ENCODE measurements at places on chromosomes 16 and 17. TPM values are rescaled to one million over a fixed set of nuclear protein-coding genes. Genes with fewer than 3 reads are reported as not detected.

GRCh38 chr17:40464392-40464855 lies 21.2 kb downstream of the IGFBP4 start:
- no peak for DNase-seq

The PRPSAP1 gene
- 30.8 TPM for total RNA-seq

GRCh38 chr16:81513204-81514040 lies 68.8 kb downstream of the CMIP start:
- peak; percentile 88 for DNase-seq

The AIPL1 gene
- total RNA-seq = not detected

The ABAT gene
- total RNA-seq = 8.0 TPM

The BCAR1 gene
- total RNA-seq = 124 TPM

- peak; percentile 58 for DNase-seq
Measured at GRCh38 chr17:79838522-79839274, 542 bp downstream of the CBX4 start.

- DNase-seq = no peak
Measured at GRCh38 chr16:48942996-48943395, 333.0 kb upstream of the N4BP1 start.

GRCh38 chr17:17426184-17426583 lies 50.6 kb upstream of the MED9 start:
- no peak for DNase-seq

DNA sequence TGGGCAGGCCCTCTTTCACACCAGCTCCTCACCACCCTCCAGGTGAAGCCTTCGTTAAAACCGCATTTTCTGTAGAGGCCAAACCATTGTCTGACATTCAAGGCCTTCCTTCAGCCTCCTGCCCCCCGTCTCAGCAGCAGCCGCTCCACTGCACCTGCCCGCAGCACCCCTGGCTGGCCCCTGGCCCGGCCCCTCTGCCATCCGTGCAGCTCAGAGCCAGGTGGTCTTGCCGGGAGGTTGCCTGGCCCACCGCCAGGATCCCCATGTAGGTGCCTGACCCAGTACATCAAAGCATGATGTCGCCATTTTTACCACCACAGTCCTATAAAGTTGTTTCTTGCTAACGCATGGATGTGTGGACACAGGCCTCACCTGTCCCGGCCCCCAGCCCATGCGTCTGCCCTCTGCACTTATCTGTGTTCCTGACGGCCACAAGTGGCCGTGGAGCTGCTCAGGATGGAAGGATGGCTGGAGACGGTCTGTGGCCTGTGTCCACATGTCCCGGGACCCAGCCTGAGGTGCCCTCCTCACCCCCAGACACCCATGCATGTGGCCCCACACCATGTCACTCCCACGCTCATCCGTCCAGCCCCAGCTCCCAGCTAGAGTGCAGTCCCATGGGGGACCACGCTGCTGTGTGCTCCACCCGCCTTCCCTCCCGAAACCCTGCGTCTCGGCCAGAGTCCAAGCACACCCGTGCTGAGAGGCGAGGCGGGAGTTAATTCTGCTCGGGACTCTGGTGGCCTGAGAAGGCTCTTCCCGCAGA lies 89.3 kb upstream of the CHMP6 start:
- no peak for DNase-seq

GRCh38 chr17:30514895-30515596 lies 37.8 kb downstream of the GOSR1 start:
- DNase-seq = no peak

Data from G401 (cell line).